Nucleus accumbens (tissue), 56 donors: ENCODE measurements at places on chromosomes 5 and 9.

- no peak for DNase-seq
Measured at GRCh38 chr9:38371495-38371894, 21.0 kb upstream of the ALDH1B1 start.

DNA sequence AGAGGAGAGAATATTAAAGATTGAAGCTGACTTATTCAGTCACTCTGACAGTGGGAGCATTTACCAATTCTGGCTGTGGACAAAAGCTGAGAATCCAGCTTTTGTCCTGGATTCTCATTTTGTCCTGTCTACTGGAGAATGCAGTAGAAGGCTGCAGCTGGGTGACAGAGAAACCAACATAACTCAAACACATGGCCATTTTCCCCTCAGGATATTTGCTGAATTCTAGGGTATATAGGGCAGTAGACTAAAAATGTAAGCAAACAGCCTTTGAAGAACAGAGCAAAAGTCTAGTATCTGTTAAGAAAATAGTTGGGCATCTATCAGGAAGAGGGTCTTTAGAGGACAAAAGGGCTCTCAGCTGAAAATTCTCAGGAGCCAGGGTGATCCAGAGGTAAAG is 20.6 kb downstream of the ZNF484 start:
- DNase-seq, result no peak

DNA sequence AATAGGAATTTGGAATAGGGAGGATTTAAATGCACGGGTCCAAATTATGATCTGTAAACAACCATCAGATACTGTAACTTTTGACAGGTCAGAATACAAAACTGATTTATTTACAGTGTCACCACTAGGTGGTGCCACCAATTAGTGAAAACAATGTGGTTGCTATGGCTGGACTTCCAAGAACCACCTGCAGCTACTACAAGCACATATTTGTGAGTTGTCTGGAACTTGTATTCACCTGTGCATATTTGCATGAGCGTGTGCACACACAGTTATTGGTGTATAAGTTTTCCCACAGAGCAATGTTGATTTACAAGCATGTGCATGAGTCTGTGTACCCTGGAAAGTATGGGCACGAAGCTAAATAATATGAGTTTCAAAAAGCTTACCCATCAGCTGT is 3.0 kb upstream of the HRCT1 start:
- no peak for DNase-seq

DNA sequence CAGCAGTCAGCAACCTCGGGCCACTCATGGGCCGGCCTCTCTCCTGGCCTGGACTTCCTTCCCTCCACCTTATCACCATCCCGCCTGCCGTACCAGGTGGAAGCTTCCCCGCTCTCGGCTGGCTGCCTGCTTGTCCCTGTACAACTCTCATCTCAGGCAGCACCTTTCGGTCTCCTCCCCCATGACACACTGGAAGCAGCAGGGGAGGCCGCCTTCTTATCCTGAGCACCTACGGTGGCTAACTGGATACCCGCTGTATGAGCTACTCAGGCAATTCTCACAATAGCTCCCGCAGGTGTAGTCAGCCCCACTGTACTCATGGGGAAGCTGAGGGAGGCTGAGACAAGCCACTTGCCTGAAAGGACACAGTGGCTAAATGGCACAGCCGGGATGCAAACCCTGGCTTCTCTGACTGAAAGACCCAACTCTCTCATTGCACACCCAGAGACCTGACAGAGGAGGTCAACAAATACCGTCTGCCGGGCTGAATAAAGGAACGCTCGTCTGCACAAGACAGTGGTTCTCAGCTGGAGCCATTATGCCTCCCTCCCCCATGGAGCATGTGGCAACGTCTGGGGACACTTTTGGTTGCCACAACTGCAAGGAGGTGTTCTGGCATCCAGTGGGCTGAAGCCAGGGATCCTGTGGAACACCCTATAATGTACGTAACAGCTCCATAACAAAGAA is 9.6 kb downstream of the STK10 start:
- no peak for DNase-seq

DNA sequence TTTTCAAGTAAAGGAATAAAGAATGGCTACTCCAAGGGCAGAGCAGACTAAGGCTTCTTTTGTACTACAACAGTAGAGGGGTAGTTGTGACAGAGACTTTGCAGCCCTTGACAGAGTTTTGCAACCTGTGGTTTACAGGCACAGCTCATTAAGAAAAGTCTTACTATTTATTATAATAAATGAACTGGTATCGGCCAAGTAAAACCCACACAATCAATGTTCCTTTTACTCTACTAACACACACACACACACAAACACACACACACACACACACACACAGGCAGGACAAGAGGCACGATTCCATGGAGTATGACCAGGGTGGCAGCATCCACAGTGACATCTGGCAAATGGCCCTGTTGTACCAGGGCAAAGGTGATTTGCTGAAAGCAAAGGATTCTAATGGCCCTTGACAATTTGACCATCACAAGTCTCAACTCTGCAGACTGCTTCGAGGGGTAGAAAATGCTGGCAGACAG is 59.1 kb upstream of the GOLPH3 start:
- DNase-seq, result no peak

- DNase-seq, result no peak
Measured at GRCh38 chr9:15115702-15116101, 191.3 kb downstream of the TTC39B start.

DNA sequence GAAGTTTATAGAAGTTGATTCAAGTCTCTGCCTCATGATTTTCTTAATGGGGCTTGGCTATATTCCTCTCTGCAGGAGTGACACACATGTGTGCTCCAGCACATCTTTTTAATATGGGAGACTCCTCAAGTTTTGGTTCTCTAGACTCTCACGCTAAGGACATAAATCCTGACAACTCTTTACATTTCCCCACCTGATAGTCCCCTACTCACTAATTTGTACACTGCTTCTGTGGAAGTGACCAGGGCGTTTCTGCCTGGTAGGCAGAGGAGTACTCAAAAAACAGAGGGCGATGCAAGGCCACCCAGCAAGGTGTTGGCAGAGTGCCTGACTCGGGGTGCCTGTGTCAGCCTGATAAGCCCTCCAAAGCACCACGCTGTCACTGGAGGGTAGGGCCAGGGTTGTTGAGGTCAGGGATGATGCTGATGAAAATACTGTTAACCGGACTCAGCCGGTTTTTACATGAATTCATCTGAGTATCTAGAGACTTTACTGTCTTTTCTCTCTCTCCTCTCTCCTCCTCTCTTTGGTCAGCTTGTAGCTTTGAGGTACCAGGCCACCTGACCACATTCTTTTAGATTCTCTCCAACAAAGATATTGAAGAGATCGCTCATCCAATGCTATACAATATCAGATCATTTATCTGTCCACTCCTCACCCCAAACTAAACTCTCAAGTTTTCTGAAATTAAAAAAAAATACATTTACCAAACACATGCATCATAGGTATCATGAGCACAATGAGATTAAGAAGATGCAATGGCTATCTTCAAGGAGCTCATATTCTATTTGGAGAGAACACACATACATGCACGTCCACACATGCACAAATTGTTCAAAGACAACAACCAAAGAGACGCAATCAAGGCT is 205.2 kb downstream of the PIK3R1 start:
- no peak for DNase-seq

- DNase-seq, result no peak
Measured at GRCh38 chr9:37904445-37905130, 661 bp upstream of the SLC25A51 start.

GRCh38 chr9:136693490-136694162 is 6.4 kb upstream of the AGPAT2 start:
- no peak for DNase-seq

- no peak for DNase-seq
Measured at GRCh38 chr9:127201071-127201541, 63.5 kb upstream of the GARNL3 start.

DNA sequence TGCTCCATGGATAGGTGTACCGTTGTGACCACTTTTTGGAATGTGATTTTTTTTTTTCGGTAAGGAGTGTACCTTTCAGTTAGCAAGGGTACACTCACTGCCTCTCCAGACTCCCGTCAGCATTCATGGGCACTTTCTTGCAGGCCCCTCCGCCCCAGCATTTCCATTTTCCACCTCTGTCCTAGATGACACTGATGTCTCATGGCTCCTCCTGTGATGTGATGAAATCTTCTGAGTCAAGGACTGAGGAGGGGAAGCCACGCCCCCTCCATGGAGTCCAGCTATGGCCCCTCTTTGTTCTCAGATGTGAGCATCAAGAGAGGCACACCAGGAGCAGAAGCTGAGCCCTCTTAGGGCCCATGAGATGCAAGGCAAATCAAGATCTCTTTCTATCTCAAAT is 61.8 kb downstream of the CTSL start:
- DNase-seq, result no peak

DNA sequence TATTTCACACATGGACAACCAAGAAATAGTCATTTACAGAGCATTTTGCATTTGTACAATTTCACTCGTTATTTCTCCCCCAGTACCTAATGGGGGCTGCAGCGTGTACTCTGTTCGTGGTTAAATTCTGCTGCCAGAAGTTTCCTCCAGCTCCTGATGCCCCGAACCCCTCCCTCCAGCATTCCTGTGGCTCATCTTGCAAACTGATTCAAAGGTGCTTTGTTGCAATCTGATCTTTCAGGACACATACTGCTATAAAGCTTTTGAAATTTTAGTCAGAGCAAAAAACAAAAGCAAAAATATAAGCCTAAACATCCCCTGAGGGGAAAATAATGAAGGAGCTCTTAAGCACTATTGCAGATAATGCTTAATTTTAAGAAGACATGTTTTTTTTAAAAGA is 27.7 kb downstream of the UBLCP1 start:
- DNase-seq, result no peak

GRCh38 chr9:36319806-36320205 is 61.6 kb upstream of the GNE start:
- no peak for DNase-seq

DNA sequence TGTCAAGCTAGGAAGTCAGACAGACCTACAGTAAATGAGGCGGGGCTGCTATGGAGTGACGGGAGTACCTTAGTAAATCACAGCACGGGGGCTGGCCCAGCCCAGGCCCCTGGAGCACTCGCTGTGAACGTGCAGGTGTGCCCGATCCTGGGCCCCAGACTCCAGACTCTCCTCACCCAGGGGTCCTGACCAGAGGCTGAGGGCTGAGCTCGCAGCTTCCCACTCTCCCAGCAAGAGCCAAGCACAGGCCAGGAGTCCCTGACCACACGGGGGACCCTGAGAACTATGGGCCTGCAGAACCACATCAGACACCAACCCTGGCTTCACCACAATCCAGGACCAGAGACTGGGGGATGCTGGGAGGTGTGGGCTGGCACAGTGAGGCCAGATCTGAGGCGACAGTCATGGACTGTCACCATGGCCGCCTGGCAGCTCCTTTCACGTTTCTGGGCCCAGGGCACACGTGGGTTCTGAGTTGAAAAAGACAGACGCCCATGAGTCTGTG is 73.4 kb downstream of the ADAMTS2 start:
- no peak for DNase-seq

GRCh38 chr9:134403682-134404301 is 77.5 kb downstream of the RXRA start:
- DNase-seq, result no peak

DNA sequence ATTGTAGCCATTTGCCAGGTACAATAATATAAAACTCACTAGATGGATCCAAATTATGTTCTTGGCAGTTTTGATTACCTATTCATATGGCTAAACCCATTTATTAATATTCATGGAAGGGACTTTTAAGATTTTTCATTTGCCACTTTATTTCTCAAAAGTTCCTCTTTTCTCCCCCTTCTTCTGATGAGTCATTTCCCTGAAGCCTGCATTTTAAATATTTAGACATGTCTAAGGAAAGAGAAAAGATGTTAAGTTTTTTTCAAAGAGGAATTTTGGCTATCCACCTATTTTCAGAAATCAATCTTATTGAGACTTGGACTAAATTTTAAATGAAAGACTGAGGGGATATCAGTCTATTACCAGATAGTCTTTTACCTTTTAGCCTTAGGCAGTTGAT is 1189.4 kb downstream of the EFNA5 start:
- no peak for DNase-seq
